ENCODE measurements at places on chromosomes 4 and X. TPM values are rescaled to one million over a fixed set of nuclear protein-coding genes. Genes with fewer than 3 reads are reported as not detected.

- H3K4me1 ChIP-seq = no peaks in the 10 kb centered on the region
- H3K4me3 ChIP-seq = no peak overlapping the region
- no peaks in the 10 kb centered on the region for H3K36me3 ChIP-seq
- H3K27me3 ChIP-seq = no peaks in the 10 kb centered on the region
- H3K27ac ChIP-seq = no peak overlapping the region
- no peak for DNase-seq
These were observed 27.0 kb upstream of the PRPS1 start for GRCh38 chrX:107601326-107601725.

GRCh38 chr4:153212736-153213135 is 8.5 kb downstream of the TRIM2 start:
- no peaks in the 10 kb centered on the region for H3K36me3 ChIP-seq
- no peak overlapping the region for H3K27ac ChIP-seq
- no peaks in the 10 kb centered on the region for H3K4me1 ChIP-seq
- H3K4me3 ChIP-seq = no peak overlapping the region
- no peaks in the 10 kb centered on the region for H3K27me3 ChIP-seq

- no peak for DNase-seq
- H3K4me3 ChIP-seq = no peak overlapping the region
- H3K27ac ChIP-seq = no peak overlapping the region
These were observed 113.1 kb downstream of the DCTD start for GRCh38 chr4:182804131-182804530.

HMX1 gene
- total RNA-seq = not detected

GRCh38 chr4:10275696-10276095 is 159.1 kb upstream of the WDR1 start:
- H3K4me1 ChIP-seq = no peaks in the 10 kb centered on the region
- H3K27ac ChIP-seq = no peak overlapping the region
- DNase-seq = no peak
- H3K4me3 ChIP-seq = no peak overlapping the region
- no peaks in the 10 kb centered on the region for H3K36me3 ChIP-seq

CEP135 gene
- 21.0 TPM for total RNA-seq

- H3K27ac ChIP-seq = no peak overlapping the region
- DNase-seq = no peak
- H3K4me1 ChIP-seq = no peaks in the 10 kb centered on the region
These were observed 50.4 kb downstream of the TBC1D9 start for GRCh38 chr4:140705625-140706275.

CCDC110 gene
- 0.34 TPM for total RNA-seq

DNA sequence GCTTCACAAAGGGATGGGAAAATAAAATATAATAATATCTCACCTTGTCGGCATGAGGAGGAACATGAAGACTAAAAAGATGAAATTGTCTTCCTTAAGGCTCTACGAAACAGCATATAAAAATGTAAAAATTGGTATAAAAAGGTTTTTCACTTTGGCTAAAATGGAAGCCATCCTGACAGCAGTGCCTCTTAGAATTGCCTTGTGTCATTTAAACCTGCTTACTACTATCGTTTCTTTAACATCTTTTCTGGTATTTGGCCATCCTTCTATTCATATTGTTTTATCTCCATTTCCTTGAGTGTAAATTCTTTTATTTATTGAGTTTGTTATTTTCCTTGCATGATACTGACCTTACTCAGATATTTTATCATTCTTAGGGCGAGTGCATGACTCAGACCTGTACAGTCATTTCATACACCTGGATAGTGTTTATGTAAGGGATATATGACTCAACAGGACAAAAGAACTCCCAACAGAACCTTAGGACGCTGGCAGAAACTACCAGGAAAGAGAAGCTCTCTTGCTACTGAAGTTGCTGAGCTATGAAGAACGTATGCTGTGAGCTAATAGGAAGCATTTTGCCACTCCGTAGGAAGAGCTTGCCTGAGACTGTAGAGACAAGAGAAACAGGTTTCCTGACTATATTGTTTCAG is 5.8 kb upstream of the CDKN2AIP start:
- no peak for DNase-seq
- H3K4me1 ChIP-seq = peaks cover 8% of the 10 kb centered on the region
- H3K27me3 ChIP-seq = no peaks in the 10 kb centered on the region

All from CD4-positive, alpha-beta T cell (primary cell).